Right lobe of liver (tissue), 6 donors: ENCODE measurements at places on chromosomes 3 and 15. TPM values are rescaled to one million over a fixed set of nuclear protein-coding genes. Genes with fewer than 3 reads are reported as not detected.

EDEM1 gene
- 64.8 TPM for total RNA-seq

JMJD7 gene
- total RNA-seq = 6.9 TPM

CCRL2 gene
- 0.76 TPM for total RNA-seq

BTLA gene
- total RNA-seq = 0.34 TPM

LYSMD2 gene
- 5.0 TPM for total RNA-seq

AHSG gene
- total RNA-seq = 1,905 TPM

OSTN gene
- not detected for total RNA-seq

PLA2G4F gene
- not detected for total RNA-seq

WDR93 gene
- total RNA-seq = not detected

HTR3E gene
- total RNA-seq = not detected

GOLGA6L1 gene
- not detected for total RNA-seq

BHLHE40 gene
- 38.4 TPM for total RNA-seq

FAM227B gene
- 2.0 TPM for total RNA-seq

DUOX2 gene
- 0.37 TPM for total RNA-seq

CPNE9 gene
- total RNA-seq = not detected

AGTR1 gene
- 41.2 TPM for total RNA-seq

P2RY13 gene
- total RNA-seq = 1.1 TPM

TRH gene
- not detected for total RNA-seq

CYP1A2 gene
- total RNA-seq = 235 TPM

XCR1 gene
- total RNA-seq = not detected

ATP2C1 gene
- 19.5 TPM for total RNA-seq

RTP2 gene
- not detected for total RNA-seq

GPR176 gene
- 2.1 TPM for total RNA-seq

HRG gene
- 931 TPM for total RNA-seq

COL6A6 gene
- total RNA-seq = 0.93 TPM

ATP13A4 gene
- 1.2 TPM for total RNA-seq

FBXW12 gene
- not detected for total RNA-seq

THRB gene
- total RNA-seq = 16.5 TPM

EFHB gene
- total RNA-seq = not detected
